Activated T-cell treated with anti-CD3 and anti-CD28 coated beads, Interleukin-2, amount 50 U/mL, for 24 hours (primary cell): ENCODE measurements at places on chromosomes 1 and 21.

DNA sequence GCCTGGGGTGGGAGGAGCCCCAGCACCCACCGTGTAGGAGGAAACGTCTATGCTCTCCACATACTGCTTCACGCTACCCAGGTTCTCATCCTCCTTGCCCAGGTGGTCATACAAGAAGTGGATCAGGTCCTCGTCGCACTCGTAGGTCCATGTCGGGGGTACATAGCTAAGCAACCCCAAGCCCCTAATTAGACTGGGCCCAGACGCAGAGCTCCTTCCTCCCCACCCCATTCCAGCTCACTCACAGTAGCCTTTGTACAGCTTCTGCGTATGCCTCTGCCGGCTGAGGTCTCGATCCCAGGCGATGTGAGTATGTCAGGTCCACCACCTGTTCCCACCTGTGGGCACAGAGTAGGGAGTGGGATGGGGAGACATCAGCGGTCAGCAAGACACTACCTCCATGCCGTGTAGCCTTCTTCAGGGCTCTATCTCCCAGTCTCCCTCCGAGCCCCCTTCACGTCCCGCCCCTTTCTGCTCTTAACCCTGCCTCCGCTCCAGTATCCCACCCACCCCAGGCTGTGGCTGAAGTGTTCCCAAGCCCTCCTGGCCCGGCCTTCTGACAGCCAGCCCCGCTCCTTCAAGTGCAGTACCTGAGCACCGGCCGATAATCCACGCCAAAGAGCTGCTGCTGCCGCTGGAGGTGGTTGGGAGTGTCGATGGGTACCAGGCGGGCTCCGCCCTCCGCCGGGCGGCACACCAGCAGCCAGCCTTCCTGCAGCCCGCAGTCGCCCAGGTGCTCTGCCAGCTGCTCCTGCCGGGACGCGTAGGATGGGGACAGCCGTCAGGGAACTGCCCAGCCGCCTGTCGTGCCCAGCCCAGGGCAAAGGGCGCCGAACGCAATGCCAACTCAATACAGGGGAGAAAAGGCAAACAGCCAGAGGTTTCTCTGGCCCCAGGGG lies 919 bp downstream of the HECTD3 start:
- DNase-seq: peak; percentile 59

DNA sequence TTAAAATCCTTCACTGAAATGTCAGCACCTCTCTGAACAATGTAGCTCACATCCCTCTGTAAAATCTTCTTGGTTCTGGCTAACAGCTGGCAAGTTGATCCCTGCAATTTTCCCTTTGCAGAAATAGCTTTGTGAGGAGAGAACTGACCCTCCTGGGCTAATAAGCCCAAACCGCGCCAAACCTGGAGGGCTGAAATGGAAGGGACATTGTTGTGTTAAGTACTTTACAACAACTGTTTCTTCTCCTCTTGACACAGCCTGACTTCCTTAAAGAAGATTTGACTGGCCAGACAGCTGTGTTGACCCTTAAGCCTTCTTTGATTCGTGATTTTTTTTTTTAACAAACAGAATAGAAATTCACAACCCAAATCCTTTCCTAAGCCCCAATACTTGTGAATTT lies 5.7 kb downstream of the LMX1A start:
- DNase-seq: no peak

DNA sequence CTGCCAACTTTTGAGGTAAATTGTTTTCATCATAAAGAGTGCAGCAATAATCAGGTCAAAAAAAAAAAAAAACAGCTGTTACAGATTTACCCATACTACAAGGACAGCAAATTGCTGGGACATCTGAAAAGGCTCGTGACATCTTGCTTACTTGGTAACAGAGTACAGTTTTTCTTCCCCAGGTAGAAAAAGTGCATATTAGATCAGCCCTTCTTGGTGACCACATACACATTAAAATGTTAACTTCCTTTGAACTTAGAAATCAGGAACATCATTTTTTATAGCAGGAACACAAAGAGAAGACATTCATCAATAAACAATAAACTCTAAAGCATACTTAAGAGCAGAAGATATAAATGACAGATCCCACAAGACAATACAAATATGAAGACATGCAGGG lies 16.1 kb downstream of the TP53BP2 start:
- DNase-seq: no peak

DNA sequence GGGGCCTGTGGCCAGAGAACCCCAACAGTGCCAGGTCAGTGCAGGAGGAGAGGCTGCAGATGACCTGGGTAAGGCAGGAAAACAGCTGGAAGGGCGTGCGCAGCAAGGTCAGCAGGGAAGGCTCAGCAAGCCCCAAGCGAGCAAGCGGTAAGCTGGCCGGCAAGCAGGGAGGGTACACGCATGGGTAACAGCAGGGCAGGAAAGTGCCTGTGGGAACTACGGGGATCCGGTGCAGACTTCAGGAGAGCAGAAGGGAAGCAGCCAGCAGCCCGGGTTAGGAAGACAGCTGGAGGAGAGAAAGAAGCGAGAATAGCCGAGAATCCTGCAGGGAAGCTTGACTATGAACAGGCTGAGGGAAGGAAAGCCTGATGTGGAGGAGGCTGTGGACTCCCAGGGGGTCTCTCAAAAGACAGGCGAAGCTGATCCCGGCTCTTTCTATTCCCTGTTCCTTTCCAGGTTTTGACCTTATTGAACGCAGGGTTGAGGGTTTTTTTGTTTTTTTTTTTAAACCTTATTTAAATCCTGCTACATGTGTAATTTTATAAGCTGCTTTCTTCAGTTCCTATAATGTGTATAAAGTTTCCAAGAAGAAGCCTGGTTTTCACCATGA lies 20.9 kb downstream of the UMODL1 start:
- DNase-seq: no peak

GRCh38 chr1:22088331-22088730 lies 35.8 kb downstream of the CDC42 start:
- no peak for DNase-seq

DNA sequence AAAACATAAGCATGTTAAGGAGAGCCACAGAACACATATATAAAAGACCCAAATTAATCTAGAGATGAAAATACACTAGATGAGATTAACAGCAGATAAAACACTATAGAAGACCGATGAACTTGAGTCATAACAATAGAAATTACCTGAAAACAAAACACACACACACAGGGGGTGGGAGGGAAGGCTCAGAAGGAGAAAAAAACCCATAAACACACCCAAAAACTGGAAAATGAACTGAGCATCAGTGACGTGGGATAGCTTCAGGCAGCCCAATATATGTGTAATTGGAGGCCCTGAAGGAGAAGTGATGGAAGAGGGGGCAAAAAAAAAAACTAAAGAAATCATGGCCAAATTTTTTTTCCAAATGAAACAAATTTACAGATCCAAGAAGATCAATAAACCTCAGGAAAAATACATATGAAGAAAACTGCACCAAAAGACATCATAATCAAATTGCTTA lies 11.4 kb downstream of the ALDH9A1 start:
- no peak for DNase-seq

- DNase-seq: no peak
Observed at GRCh38 chr1:33640114-33640660, 167.7 kb downstream of the ZSCAN20 start.

- no peak for DNase-seq
Observed at GRCh38 chr1:78950826-78951225, 55.7 kb downstream of the ADGRL4 start.

DNA sequence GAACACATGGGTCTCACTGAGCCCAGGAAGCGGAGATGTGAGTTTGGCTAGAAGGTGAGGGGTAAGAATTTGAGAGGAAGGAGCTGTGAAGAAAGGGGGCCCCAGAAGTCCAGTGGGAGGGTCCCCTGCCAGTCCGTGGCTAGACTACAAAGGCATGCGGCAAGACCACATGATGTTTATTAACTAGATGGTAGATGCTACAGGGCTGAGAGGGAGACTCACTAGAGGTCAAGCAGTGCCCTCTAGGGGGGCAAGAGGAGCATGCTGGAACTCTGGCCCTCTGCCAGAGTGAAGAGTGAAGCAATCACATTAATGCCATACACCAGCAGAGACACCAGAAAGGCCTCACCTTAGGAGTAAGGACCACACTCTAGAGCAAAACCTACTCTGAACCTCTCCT lies 12.2 kb downstream of the KIAA0319L start:
- peak; percentile 54 for DNase-seq

- no peak for DNase-seq
Observed at GRCh38 chr1:181765451-181766026, 282.2 kb downstream of the CACNA1E start.
